ENCODE measurements at places on chromosomes 11 and 22.
A peak's percentile ranks its signal among the peaks of the same experiment; 100 is the strongest.

DNA sequence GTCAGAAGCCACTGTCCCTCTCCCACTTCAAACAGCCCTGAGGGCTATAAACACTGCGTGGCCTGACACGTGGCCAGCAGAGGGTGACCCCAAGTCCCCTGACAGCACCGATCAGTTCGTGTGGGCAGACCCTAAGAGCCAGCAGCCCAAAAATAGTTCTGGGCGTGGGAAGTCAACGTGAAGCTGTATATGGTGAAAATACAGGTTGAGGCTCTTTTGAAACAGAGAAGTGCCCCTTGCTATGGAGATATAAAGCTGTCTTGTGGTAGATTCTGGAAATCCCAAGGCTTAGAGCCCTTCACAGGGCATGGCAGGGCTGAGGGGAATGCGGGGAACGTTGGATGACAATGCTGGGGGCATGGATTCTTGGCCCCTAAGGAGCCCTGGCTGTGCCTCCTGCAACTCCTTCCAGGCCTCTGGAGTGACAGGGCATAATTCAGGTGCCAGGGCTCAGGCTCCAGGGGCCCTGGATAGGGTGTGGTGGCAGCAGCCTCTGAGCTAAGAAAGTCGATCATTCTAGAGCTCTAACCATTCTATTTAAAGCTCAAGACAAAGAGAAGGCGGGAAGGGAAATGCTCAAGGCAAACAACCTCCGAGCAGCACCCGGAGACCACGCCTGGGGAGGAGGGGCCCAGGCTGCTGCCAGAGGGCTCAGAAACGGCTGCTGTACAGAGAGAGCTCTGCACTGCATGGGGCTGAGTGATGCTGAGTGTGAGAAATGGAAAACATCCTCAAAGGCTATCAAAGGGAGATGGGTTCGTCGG, 60.4 kb upstream of the CD5 start:
- peak; percentile 84 for DNase-seq

DNA sequence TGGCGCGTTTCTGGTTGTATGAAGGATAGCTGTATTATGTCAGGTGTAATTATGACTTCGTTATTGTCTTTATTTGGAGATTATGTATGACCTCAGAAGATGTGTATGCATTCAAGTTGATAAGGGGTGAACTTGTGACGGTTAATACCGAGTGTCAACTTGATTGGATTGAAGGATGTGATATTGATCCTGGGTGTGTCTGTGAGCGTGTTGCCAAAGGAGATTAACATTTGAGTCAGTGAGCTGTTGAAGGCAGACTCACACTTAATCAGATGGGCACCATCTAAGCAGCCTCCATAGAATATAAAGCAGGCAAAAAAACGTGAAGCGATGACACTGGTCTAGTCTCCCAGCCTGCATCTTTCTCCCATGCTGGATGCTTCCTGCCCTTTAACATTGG, 15.3 kb upstream of the CD82 start:
- no peak for DNase-seq

- no peak for DNase-seq
Observed at GRCh38 chr11:124717786-124718651, 21.7 kb upstream of the NRGN start.

GRCh38 chr22:39153220-39153717, 789 bp upstream of the CBX7 start:
- no peak for DNase-seq

DNA sequence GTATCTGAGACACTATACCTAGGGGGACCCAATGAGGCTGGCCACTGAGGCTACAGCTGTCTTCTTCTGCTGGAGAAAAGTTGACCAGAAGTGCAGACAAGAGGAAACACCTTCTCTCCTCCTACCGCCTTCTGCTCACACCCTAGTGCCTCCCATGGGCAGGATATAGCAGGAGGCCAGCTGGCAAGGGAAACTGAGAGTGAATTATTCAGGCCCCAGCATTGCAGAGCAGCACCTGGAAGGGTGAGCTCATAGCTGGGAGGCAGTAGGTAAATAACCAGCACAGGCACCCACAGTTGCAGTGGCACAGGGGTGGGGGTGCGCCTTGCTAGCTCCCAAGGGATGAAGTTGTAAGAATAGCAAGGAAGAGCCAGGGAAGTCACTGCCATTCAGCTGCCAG, 267.4 kb upstream of the NCAM1 start:
- DNase-seq: no peak

DNA sequence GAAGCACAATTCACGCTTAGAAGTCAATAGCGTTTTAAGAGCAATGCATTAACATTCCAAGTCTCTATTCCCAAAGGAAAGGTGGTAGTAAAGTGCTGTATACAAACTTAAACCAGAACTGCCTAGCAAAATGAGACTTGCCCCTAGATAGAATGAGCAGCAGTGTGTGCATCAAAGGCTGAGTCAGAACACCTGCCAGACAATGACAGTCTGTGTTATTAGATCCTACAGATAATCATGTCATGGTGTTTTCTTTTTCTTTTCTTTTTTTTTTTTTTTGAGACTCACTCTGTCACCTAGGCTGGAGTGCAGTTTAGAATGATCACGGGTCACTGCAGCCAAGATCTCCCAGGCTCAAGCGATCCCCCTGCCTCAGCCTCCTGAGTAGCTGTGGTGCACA, 1.6 kb downstream of the RTCB start:
- DNase-seq: no peak

- DNase-seq: no peak
Observed at GRCh38 chr11:2577031-2577990, 122.5 kb downstream of the KCNQ1OT1 start.

DNA sequence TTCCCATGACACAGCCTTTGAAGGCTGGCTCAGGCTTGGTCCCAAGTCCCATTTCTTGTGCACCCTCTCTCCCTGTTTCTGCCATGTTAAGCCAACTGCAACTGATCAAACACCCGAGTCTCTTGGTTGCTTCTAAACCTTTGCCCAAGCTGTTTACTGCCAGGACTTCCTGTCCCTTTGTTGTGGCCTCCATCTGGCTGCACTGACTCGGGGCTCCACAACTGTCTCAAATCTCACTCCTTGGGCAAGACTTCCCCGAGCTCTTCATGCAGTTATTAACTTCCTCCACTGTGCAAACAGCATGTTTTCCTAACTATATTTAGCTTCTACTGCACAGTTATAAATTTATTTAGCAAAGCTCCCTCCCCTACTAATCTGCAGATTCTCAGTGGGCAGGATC, 4.3 kb downstream of the VPREB1 start:
- DNase-seq: no peak

GRCh38 chr11:62879235-62879978, 1.3 kb upstream of the SLC3A2 start:
- no peak for DNase-seq

DNA sequence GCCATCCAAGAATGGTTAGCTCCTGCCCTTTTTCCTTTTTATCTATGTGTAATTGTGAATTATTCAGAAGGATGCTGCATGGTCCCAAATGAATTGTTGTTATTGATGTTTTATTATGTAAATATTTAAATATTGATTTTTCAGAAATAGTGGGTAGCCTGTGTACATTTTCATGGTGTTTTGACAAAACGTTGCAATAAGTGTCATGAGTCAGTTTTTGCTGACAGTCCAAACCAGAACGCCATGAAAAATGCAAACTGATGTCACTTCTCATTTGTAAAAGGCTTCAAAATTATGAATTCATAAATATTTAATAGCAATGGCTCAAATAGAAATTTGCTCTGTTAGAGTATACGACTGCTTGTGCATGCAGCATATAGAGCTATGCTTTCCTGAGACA, 422.5 kb downstream of the CNTN5 start:
- DNase-seq: no peak

GRCh38 chr11:98300719-98301118, 720.0 kb upstream of the CNTN5 start:
- DNase-seq: no peak

GRCh38 chr22:25650833-25651232, 86.4 kb downstream of the GRK3 start:
- no peak for DNase-seq

DNA sequence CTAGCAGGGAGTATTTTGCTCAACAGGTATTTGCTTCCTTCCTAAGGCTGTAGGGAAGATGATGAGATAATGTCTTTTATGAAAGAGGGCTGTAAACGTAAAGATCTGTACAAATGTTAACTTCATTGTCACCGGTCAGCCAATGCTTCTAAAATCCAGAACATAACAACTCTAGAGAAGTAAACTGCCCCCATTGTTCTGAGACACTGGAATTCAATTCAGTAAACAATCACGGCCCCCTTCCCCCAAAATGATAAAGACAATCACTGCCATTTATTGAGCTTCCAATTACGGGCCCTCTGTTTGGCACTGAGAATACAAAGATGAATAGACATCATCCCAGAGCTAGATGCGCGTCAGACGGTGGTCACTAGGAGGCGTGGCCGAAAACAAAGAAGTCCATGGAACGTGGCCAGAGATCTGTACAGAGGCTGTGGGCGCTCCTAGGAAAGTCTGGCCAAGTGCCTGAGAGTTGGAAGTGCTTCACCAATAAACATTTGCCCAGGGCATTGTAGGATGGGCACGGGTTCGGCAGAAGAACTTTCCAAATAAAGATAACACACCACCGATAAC, 576 bp downstream of the TMEM258 start:
- DNase-seq: peak; percentile 85

DNA sequence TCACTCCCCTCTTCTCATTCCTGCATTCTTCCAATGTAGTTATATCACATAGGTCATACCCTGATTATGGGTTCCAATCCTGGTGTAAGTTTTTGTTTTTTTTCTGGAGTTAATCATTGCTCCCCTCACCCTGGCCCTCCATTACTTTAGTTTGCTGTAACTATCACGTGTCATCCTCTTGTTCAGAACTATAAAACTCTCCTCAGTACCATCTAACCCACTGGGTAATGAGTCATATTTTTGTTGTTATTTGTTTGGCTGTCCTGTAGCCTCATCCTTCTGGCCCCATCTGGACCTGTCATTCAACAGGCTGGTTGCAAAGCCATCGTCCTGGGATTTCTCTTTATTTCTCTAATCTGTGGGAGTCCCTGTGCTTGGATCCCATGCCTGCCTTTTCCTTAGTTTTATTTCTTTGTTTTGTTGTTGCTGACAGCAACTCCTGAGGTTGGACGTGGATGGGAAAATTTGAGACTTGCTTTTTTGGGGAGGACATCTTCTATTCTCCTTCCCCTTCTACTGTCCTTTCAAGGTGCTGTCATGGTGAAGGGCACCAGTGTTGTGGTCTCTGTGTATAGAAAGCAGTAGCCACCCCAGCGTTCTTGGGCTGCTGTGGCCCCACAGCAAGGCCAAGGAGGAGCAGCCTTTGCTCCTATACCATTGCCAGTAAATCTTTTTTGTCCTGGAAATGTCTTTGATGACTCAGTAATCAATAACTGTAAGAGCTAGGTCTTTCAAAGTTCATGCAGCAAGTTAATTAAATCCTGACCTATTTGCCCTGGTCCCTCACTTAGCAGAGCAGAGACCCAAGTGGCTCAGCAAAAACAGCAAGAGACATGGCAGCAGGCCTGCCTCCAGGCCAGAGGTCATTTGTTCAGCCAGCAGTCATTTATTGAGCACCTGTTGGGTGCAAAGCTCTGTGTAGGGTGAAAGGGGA, 82.5 kb downstream of the C22orf31 start:
- DNase-seq: no peak

GRCh38 chr22:27420195-27420816, 381.2 kb downstream of the MN1 start:
- DNase-seq: no peak

Data from COR-L47 (cell line).